ENCODE measurements at places on chromosomes 13 and 19.

GRCh38 chr13:108508263-108508662 is 121.1 kb upstream of the MYO16 start:
- no peak for DNase-seq

DNA sequence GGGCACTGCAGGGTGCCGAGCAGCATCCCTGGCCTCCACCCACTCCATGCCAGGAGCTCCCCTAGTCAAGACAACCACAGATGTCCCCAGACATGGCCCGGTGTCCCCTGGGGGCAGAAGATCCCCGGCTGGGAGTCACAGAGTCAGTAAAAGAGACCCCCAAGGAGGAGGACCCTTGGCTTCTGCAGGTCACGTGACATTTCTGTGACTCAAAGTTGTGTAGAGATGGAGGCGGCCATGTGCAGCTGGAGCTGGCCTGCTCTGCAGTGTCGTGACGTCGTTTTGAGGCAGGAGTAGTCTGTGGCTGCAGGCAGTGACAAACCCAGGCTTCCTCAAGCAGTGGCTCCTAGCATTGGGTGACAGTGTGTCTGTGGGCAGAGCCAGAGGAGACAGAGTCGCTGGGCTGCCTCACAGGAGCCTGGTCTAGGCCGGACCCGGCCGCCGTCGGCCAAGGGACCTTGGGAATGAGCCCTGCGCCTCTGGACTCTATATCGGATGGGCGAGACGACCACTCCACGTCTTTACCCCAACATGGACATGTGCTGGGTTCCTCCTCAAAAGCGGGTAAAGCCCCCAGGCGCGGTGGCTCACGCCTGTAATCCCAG is 7.7 kb upstream of the DIRAS1 start:
- no peak for DNase-seq

GRCh38 chr13:50419896-50420295 is 404.7 kb downstream of the KCNRG start:
- no peak for DNase-seq

DNA sequence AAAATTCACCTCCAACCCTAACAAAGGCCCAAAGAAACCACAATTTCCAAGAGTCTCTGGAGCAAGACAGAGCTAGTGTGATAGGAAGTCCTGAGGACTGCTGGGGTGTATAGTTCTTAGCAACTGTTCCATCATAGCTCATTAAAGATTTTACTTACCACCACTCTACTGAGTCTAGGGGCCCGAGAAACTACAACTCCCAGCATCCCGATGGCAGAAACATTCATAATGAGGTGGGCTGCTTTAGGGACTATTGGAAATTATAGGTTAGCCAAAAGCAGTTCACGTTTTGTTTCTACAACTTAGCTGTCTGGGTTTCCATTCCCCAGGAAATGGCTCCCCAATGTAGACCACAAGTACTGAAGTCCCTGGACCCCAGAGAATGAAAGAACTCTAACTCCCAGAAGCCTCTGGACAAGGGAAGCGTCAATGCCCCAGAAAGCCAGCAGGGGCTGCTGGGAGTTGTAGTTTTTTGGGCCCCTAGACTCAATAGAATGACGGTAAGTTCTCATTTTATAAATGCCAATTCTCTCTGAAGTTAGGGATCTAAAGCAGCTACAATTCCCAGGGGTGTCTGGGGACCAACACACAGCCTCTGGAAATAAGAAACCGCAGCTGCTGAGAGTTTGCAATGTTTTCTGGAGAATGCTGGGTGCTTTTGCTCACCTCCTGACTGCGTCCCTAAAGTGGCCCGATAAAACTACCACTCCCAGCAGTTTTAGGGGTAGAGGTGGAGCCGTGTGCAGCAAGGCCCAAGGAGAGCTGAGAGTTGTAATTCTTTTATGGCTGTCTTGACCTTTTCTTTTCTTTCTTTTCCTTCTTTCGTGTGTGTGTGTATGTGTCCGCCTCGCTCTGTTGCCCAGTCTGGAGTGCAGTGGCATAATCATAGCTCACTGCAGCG is 11.1 kb downstream of the FTL start:
- no peak for DNase-seq

DNA sequence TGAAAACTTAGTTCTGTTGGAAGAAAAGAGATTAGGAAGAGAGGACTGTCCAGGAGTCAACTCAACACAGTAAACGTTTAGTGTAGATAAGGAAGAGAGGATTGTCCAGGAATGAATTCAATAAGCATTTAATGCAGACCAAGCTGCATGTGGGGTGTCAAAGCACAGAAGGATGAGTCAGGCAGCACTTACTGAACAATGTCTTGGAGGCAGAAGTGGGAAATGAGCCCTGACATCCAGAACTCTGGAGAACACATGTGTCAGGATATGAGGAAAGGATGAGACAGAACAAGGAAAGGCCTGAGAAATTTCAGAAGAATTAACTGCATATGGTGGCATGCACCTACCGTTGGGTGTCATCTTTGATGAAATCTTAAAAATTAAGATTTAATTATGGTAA is 429.2 kb upstream of the HTR2A start:
- DNase-seq: no peak

- DNase-seq: no peak
These were observed 12.2 kb downstream of the FPR3 start for GRCh38 chr19:51807111-51807701.

GRCh38 chr13:114131583-114132418 is 622 bp downstream of the RASA3 start:
- DNase-seq: peak; percentile 37

- no peak for DNase-seq
These were observed 26.9 kb downstream of the CDK8 start for GRCh38 chr13:26280822-26281221.

GRCh38 chr13:70380809-70381208 is 272.6 kb upstream of the KLHL1 start:
- DNase-seq: no peak

GRCh38 chr19:34313188-34313587 is 51.8 kb upstream of the GPI start:
- DNase-seq: no peak
